Activated CD4-positive, alpha-beta memory T cell treated with anti-CD3 and anti-CD28 coated beads, Interleukin-2, amount 10 ng/mL, durations not matched to agents 7 days and 5 days (primary cell): ENCODE measurements at places on chromosomes 7 and 10.

- H3K4me3 ChIP-seq: no peak overlapping the region
- no peaks in the 10 kb centered on the region for H3K27me3 ChIP-seq
- no peak overlapping the region for H3K27ac ChIP-seq
- H3K4me1 ChIP-seq: no peaks in the 10 kb centered on the region
- no peak for DNase-seq
These were observed 89.4 kb downstream of the CYTH3 start for GRCh38 chr7:6182993-6183392.

- peak overlapping the region; percentile 99 for H3K4me3 ChIP-seq
- peaks cover 91% of the 10 kb centered on the region for H3K4me1 ChIP-seq
- H3K27me3 ChIP-seq: no peaks in the 10 kb centered on the region
These were observed 6.5 kb downstream of the DUSP5 start for GRCh38 chr10:110504111-110504735.

- H3K27me3 ChIP-seq: peaks cover 29% of the 10 kb centered on the region
- no peak overlapping the region for H3K27ac ChIP-seq
- H3K36me3 ChIP-seq: peaks cover 4% of the 10 kb centered on the region
- peaks cover 11% of the 10 kb centered on the region for H3K4me1 ChIP-seq
- H3K4me3 ChIP-seq: peak overlapping the region; percentile 68
These were observed 104.4 kb upstream of the ZNF92 start for GRCh38 chr7:65269150-65269856.

DNA sequence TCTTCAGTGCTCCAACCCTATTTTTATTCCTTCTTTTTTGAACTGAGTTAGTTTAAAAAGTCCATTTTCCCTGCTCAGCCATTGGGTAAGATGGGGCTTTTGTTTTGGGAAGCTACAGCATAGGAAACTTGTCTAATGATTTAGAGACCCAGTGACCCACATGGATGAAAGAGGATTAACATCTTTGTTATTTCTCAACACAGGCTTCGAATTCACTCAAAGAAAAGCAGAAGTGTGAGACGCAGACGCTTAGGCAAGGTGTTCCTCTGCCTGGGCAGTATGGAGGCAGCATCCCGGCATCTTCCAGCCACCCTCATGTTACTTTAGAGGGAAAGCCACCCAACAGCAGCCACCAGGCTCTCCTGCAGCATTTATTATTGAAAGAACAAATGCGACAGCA, 152.0 kb downstream of the HDAC9 start:
- H3K27me3 ChIP-seq: no peaks in the 10 kb centered on the region
- peaks cover 6% of the 10 kb centered on the region for H3K4me1 ChIP-seq
- no peak for DNase-seq
- no peaks in the 10 kb centered on the region for H3K36me3 ChIP-seq

DNA sequence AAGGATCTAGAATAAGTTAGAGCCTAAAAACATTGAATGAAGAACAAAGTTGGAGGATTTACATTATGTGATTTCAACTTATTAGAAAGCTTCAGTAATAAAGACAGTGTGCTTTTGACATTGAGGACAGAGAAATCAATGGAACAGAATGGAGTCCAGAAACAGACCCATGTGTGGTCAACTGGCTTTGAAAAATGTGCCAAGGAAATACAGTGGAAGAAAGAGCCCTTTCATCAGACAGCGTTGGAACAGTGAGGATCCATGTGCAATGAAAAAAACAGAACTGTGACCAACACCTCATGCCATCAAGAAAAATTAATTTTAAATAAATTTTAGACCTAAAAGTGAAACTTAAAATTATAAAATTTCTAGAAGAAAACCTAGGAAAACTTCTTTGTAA, 50.6 kb upstream of the LRRC18 start:
- no peak for DNase-seq
- H3K36me3 ChIP-seq: no peaks in the 10 kb centered on the region
- no peak overlapping the region for H3K27ac ChIP-seq
- no peak overlapping the region for H3K4me3 ChIP-seq

- H3K4me1 ChIP-seq: no peaks in the 10 kb centered on the region
- H3K36me3 ChIP-seq: no peaks in the 10 kb centered on the region
- no peak for DNase-seq
- H3K4me3 ChIP-seq: no peak overlapping the region
These were observed 470.3 kb downstream of the AUTS2 start for GRCh38 chr7:70068531-70068930.

DNA sequence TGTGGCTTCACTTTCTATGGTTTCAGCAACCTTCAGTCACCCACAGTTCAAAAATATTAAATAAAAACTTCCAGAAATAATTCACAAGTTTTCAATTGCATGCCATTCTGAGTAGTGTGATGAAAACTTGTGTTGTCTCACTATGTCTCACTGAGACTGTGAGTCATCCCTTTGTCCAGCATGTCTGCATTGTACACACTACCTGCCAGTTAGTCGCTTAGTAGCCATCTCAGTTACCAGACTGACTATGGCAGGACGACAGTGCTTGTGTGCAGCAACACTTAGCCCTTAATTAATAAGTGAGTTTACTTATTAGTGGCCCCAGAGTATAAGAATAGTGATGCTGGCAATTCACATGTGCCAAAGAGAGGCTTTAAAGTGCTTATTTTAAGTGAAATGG, 22.5 kb downstream of the CCDC186 start:
- DNase-seq: no peak
- H3K36me3 ChIP-seq: peaks cover 41% of the 10 kb centered on the region
- no peaks in the 10 kb centered on the region for H3K4me1 ChIP-seq
- H3K4me3 ChIP-seq: no peak overlapping the region
- no peaks in the 10 kb centered on the region for H3K27me3 ChIP-seq
